ENCODE measurements at places on chromosomes 1 and 21. TPM values are rescaled to one million over a fixed set of nuclear protein-coding genes. Genes with fewer than 3 reads are reported as not detected.

Gene PADI3
- total RNA-seq: 0.39 TPM

Gene RNF207
- 0.84 TPM for total RNA-seq

Gene GPR52
- 0.30 TPM for total RNA-seq

Gene PTPRU
- 37.5 TPM for total RNA-seq

Gene NEGR1
- 1.6 TPM for total RNA-seq

Gene HES3
- total RNA-seq: not detected

Gene GIPC2
- not detected for total RNA-seq

Gene TFF3
- total RNA-seq: not detected

Gene CD1E
- not detected for total RNA-seq

GRCh38 chr21:34351786-34352241 is 12.0 kb upstream of the KCNE2 start:
- peak; percentile 37 for DNase-seq

GRCh38 chr1:220294846-220295301 is 22.6 kb upstream of the RAB3GAP2 start:
- DNase-seq: no peak

DNA sequence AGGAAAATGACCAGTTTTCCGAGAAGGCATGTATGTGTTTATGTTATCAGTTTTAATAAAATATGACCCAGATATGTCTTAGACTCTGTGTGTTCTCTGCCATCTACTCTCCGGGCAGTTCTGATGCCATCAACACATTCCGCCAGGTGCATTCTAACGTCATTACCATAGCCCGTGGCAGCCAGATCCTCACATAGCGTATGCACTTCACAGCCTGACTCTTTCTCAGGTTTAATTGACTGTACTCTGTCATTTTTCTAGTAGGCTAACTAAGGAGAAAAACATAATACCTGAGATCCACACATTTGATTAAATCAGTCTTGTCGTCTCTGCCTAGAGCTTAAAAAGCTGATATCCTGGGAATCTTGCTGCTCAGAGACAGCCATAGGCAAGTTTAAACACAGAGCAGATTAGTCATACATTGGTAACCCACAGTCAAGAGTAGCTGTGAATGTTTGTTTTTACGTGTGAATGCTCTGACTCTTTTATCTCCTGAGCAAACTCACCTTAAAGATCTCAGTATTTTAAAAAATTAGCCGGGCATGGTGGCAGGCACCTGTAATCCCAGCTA is 175.9 kb downstream of the GREM2 start:
- DNase-seq: peak; percentile 6

- no peak for DNase-seq
Measured at GRCh38 chr1:77375990-77376389, 94.2 kb downstream of the AK5 start.

GRCh38 chr1:185328255-185328654 is 11.2 kb upstream of the IVNS1ABP start:
- no peak for DNase-seq

GRCh38 chr1:98327220-98327861 is 334.2 kb upstream of the SNX7 start:
- no peak for DNase-seq

- no peak for DNase-seq
Measured at GRCh38 chr1:220338759-220339158, 66.5 kb upstream of the RAB3GAP2 start.

GRCh38 chr1:163820226-163820625 is 498.5 kb downstream of the NUF2 start:
- DNase-seq: no peak

DNA sequence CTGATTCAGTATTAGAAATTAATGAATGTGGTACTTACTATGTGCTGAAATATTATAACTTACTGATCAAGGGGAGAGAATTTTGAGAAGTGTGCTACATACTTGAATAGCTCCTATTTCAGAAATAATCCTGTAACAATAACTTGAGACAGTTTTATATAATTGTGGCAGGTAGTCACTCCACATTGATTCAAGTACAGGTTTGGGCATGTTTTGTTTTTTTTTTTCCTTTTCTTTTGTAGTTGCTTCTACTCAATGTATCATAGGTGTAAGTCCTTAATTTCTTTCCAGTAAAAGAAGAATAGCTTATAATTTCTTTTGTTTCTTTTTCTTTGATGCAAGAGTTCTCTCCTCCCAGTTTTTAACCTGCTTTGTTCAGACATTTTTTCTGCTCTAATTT is 86.1 kb upstream of the ADGRL2 start:
- no peak for DNase-seq

GRCh38 chr1:185355947-185356346 is 38.9 kb upstream of the IVNS1ABP start:
- no peak for DNase-seq

DNA sequence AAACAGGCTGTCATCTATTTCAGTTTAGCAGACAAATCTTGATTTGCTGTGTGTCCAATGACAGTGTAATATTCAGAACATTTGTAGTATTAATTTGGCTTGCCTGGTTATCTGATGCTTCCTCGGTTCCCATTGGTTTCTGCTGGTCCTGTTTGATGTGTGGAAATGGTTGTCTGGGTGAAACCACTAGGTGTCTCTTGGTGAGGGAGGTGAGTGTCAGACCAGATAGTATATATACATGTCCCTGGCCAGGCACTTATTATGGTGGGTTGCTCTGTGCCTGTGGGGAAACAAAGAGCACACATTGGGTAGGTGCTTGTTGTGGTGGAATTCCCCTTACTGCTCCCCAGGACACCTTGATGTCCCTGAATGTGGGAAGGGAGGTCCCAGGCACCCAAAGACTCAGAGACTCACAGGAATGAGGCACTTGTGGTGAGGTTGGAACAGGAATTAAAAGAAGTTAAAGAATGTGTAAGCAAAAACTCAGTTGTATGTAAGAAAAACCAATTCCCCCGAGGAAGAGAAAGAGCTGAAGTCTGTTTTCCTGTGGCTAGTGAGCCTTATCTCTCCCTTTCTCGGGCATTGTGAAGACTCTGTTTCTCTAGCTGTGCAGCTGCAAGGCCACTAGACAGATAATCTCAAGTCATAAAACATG is 1519.1 kb downstream of the BRINP3 start:
- no peak for DNase-seq

GRCh38 chr1:11053758-11054137 is 6.1 kb downstream of the SRM start:
- DNase-seq: no peak

DNA sequence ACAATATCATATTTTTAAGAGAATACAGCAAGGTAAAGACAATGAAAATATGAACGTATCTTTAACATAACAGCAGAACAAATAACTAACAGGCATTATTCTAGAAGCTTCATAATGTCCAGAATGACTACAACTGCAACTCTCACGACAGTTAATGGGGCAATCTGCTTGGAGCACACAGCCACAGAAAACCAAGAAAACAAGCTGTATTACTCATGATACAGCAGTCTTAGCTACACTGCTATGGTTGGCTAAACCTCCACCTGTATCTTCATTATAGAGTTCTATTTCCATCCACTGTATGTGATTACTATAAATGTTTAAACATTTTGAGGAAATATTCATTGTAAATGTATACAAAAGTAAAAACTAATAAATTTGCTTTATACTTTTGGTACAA is 139.9 kb downstream of the DPYD start:
- DNase-seq: no peak

DNA sequence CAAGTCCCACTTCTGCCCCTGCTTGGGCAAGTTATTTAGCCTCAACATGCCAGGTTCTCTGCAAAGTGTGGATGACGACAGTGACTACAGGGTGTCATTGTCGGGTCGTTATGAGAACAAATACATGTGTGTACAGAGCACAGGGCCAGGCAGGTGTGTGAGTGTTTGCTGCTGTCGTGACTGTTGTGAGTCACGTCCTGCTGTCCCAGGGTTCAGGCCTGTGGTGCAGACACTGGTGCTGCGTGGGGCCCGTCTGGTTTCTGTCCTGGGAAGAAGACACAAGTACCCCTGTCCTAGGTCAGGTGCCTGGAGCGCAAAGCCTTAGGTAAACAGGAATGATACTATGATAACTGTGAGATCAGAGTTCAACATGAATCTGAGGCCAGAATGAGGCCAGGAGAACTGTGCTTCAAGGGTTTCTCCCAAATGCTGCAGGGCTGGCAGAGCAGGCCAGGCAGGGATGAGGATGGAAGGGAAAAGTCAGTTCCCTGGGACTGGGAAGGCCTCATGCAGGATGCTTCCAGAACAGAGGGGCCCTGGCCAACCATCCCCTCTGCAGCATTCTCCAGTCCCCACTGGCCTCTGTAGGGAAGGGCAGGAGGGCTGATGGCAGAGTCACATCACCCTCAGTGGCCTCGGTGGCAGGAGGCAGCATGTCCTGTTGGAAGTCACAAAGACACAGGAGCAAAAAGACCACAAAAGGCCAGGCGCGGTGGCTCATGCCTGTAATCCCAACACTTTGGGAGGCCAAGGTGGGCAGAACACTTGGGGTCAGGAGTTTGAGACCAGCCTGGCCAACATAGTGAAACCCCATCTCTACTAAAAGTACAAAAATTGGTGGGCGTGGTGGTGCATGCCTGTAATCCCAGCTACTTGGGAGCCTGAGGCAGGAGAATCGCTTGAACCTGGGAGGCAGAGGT is 15.7 kb downstream of the GPR157 start:
- DNase-seq: peak; percentile 24

DNA sequence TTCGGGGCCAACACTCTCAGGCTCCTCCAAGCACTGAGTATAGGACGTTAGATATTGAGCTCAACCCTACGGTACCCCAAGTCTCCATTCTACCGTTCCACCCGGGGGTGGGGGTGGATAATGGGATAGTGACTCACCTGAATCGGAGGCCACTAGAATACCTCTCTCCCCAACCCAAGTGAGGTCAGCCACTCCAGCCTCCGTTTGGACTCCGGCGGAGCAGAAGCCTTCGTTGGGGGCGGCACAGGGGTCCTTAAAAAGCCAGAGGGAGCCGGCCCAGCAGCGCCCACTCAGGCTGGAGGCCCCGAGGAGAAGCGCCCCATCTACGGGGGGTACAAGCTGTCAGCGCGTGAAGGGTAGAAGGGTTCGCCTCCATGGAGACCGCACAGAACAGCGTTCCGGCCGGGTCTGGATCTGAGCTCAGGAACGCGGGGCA is 556 bp downstream of the WDR77 start:
- peak; percentile 13 for DNase-seq

DNA sequence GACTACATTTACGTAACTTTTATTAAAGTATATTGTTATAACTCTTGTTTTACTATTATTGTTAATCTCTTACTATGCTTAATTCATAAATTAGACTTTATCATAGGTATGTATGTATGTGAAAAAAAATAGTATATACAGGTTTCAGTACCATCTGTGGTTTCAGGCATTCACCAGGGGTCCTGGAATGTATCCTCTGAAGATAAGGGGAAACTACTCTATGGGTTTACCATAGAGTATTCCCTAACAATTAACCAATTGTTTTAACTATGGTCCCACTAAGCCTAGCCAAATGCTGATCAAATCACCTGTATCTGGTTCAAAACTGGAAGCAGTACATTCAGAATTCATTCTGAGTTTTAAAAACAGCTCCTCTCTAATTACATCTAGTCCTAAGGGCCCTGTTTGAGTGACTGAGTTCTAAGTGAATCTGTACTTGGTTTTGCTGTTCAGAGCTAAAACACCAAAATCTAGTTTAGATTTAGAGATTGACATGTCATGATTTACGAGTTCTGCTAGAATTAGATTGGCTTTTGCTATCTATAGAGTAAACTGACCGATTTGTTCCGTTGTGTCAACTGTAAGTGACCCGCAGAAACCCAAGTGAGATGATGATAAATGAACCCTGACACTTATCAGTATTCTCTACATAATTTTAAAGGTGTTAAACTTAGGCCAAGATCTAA is 93.5 kb upstream of the GNG4 start:
- DNase-seq: no peak

DNA sequence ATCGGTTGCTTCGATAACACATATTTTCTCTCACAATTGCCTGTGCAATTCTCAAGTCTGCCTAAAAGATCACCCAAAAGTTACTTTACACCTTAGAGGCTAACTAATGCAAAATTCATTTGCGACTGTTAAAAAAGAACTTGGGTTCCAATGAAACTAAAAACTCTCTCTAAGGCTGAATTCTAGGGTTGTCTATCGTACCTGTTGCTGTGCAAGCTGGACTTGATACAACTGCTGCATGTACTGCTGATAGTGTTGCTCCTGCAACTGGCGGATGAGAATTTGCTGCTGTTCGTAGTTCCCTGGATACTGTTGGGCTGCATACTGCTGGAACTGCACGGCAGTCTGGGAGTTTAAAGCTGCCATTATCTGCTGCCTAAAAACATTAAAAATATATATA is 27.6 kb downstream of the ACBD3 start:
- DNase-seq: no peak

Data from HT1080 (cell line).